A172 (cell line): ENCODE measurements at places on chromosomes 6 and 20.

- DNase-seq: no peak
These were observed 190.2 kb downstream of the FRK start for GRCh38 chr6:115870464-115870863.

DNA sequence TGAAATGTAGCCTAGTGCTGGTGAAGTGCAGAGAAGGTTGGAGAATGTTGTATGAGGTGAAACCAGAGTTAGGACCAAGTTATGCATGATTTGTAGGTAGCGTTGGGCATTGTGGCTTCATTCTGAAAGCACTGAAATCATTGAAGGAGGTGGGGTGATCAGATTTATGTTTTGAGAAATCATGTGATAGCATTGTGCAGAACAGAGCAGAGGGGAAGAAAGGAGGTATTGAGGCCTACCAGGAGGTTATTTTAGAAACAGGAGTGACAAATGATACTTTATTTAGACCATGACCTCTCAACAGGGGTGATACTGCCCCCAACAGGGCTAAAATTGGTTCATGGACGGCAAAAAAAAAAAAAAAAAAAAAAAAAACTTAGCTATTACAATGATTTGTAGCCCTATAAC is 15.6 kb upstream of the HMGN3 start:
- peak; percentile 6 for DNase-seq

- DNase-seq: no peak
These were observed 20.2 kb downstream of the ADNP start for GRCh38 chr20:50911030-50911429.

GRCh38 chr6:109055771-109056235 is 38.8 kb downstream of the SESN1 start:
- no peak for DNase-seq

DNA sequence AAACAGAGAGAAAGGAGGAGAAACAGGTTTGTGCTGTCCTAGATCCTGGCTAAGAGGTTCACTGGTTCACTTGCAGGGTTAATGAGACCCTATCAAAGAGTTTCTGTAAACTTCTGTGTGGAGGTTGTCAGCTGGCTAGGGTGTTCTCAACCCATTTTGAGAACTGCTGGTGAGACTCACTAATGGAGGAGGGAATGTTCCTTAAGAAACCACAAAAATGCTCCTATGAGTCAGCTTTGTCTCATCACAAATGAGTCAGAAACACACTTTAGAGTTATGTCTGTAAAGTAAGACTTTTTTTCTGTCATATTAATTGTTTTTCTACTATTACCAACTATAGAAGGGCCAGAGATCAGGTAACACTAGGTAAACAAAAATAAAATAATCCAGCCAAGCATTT is 884.4 kb downstream of the PHF3 start:
- peak; percentile 83 for DNase-seq

GRCh38 chr6:149933461-149933860 is 8.4 kb upstream of the ULBP2 start:
- DNase-seq: no peak

DNA sequence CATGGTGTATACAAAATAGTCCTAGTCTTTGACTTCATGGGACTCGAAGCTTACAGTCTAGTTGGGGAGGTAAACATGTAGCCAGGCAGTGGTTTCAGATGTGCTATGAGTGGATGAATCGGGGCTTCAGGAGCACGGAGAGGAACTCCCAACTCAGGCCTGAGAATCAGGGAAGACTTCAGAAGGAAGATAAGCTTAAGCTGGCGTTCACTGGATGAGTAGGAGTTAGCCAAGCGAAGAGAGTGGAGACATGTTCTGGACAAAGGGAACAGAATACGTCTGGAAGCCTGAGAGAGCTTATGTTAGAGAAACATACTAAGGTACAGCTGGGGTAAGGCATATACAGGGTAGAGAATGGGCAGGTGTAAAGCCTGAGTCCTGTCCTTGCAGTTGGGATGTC is 8.8 kb downstream of the CARMIL1 start:
- DNase-seq: no peak
